Right ventricle myocardium inferior (tissue), 1 donor: ENCODE measurements at places on chromosomes 6 and 20. TPM values are rescaled to one million over a fixed set of nuclear protein-coding genes. Genes with fewer than 3 reads are reported as not detected.

DNA sequence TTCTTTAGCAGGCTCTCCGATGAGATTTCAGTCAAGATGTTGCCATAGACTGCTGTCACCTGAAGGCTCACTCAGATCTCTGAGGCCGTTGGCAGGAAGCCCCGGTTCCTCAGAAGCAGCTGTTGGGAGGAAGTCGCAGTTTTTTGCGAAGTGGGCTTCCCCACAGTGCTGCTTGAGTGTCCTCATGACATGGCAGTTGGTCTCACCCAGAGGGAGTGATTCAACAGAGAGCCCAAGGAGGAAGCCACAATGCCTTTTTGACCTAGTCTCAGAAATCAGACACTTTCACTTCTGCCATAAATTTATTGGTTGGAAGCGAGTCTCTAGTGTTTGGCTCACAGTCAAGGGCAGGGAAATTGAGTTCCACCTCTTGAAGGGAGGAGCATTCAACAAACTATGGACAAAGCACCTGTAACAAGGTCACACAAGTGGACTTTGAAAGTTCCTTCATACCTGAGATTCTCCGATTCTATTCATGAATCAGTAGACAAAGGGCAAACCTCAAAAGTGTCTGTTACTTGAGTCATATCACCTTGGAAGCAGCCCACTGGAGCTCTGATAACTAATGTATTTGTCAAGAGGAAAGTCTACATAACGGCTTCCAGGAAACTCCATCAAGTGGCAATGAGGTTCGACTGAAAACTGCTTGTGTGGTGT, 208.3 kb downstream of the TASP1 start:
- no peak for DNase-seq

DNA sequence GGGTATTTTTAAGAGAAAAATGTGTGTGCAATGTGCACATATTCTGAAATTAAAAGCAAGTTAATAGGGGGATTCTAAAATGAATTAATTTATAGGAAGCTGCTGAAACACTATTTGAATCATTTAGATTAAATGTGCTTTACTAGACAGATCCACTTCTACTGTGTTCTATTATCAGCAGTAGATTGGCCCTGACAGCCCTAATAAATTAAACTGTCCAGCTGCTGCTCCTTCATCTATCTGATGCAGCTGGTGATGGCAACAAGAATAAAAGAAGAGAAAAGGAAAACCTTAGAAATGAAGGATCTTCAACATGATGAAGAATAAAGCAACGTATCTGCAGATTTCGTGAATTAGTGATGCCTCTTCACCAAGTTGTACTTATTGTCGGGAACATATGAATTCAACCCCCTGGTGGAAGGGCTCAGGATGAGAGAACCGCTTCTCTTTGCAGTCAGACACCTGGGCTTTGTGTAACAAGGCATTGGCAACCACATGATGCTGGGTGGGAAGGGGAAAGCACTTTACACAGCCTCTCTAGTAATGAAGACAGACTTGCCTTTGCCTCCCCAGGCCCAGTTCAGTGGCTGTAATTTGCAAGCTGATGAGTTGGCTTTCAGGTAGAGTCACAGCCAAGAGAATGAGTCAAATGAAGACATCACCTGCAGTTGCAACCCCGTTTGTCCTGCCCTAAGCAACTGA, 94.4 kb downstream of the LAMP5 start:
- no peak for DNase-seq

The VSX1 gene
- 0.14 TPM for total RNA-seq

GRCh38 chr6:114292431-114292830, 50.4 kb downstream of the HS3ST5 start:
- DNase-seq = no peak

The MYBL2 gene
- 1.4 TPM for total RNA-seq
